ENCODE measurements at places on chromosomes 1 and 21.

- DNase-seq, result no peak
Observed at GRCh38 chr1:157155658-157156057, 17.5 kb upstream of the ETV3 start.

- no peak for DNase-seq
Observed at GRCh38 chr1:17976854-17977253, 130.7 kb upstream of the IGSF21 start.

DNA sequence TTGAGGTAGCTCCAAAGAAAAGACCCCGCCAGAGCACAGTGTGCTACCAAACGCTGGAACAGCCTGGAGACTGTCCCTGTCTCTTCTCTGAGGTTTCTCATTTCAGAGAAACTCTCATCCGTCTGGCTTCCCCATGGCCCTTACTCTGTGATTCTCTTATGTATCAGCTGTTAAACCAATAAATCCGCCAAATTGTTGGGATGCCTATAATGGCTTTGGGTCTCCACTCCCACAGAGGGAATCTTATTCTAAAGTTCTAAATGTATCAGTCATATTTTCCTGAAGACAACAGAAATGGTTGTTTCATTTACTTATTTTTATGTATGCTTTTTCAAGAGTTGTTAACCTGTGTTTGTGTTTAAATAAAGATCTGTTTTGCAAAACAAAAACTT is 4.0 kb downstream of the ERG start:
- DNase-seq, result no peak

GRCh38 chr1:9809100-9809510 is 14.7 kb downstream of the CLSTN1 start:
- DNase-seq, result no peak

DNA sequence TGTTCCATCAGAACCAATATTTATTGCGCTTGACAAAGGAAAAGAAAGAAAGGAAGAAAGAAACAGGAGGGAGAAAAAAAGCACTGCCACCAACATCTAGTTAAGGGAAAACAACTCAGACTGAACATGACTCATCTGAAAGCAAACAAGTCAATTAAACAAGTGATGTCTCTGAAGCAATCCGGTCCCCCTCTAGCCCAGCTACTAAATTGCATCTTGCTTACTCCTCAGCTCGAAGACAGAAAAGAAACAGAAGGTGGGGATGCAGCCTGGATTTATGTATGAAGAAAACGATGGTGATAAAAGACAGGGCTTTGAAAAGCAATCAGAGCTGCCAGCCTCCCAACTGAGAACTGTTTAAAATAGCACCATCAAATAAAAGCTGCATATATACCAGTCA is 188.2 kb downstream of the OMA1 start:
- DNase-seq, result no peak

DNA sequence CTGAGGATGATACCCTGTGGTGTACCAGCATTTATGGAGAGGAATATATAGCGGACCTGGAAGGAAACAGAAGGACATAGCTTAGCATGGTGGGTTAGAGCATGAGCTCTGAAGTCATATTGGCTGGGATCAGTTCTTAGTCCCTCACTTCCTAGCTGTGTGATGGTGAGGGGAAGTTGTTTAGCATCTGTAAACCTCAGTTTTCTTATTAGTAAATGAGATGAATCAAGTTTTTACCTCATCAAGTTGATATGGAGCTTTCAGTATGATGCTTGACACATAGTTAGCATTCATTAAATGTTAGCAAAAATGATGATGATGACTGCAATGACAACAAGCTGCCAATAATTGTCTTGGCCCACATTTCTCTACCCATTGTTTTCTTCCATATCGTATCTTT is 84.8 kb downstream of the NEK7 start:
- no peak for DNase-seq

DNA sequence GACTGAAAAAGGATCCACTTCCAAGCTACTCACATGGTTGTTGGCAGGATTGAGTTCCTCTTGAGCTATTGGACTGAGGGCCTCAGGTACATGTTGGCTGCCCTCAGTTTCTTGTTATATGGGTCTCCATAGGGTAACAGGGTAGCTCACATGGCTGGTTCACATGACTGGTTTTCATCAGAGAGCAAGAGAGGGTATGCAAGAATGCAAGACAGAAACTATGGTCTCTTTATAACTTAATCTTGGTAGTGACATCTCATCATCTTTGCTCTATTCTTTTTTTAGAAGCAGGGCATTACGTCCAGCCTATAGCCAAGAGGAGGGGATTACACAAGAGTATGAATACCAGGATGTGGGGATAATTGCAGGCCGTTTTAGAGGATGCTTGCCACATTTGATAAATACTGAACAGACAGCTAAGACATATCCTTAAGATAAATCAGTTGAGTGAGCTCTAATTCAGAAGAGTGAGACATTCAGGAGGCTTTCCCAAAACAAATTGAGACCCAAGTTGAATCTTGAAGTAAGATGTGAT is 100.2 kb downstream of the HMCN1 start:
- DNase-seq, result no peak

DNA sequence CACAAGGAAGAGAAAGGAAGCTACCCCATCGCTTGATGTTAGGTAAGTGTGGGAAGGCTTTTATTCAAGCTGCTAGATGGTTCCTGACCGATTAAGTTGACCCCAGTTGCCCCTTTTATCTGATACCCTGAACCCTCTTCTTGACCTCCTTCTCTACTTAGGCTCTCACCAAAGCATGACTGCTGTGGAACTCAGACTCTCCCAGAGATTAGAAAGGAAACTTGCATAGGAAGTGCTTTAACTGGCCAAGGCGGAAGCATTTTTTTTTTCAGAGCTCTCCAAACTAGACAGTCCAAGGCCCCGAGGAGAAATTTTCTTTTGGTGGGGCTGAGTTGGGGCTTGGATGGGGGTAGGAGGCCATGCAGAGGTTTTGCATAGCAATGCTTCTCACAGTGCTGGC is 101.3 kb upstream of the USP24 start:
- DNase-seq, result no peak

DNA sequence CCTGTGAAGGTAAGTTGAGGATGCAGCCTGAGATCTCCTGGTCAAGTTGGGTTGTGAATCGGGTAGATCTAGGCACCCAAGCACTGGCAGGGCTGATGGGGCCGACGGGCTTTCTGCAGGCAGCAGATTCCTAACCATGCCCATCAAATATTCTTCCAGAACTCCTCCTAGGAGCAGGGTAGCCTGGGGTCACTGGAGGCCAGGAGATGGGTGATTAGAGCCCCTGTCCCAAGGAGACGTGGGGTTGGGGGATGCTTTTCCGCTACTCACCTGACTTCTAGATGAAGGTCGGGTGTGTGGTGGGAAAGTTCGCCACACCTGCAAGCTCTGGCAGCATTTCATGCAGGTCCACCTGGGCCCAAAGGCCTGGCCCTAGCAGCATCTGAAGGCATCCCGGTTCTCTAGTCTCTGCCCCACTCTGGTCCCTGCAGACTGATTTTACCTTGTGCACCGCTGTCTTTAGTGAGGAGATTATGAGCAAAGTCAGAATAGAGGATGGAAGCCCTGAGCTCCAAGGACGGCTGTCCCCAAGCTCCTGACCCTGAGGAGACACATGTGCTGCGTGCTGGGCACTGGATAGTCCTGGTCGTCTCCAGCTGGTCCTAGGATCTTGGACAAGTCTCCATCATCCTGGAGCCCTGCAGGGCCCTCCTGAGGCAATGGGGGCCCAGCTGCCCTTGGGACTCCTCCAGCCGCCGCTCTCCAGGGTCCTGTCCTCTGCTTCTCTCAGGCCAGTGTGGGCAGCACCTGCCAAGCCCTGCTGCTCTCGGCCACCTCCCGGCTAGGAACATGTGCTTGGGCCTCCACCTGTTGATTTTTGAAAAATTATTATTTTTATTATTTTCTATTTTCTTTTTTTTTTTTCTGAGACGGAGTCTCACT is 21.8 kb upstream of the C2CD2 start:
- DNase-seq, result no peak

GRCh38 chr1:84170171-84170570 is 26.1 kb downstream of the PRKACB start:
- no peak for DNase-seq

- DNase-seq, result no peak
Observed at GRCh38 chr1:47568763-47569162, 130.9 kb downstream of the FOXD2 start.

- no peak for DNase-seq
Observed at GRCh38 chr1:154765970-154766369, 104.1 kb downstream of the KCNN3 start.

- DNase-seq, result no peak
Observed at GRCh38 chr1:209624558-209625549, 27.4 kb downstream of the LAMB3 start.
